ENCODE measurements at places on chromosomes 5 and 9.

DNA sequence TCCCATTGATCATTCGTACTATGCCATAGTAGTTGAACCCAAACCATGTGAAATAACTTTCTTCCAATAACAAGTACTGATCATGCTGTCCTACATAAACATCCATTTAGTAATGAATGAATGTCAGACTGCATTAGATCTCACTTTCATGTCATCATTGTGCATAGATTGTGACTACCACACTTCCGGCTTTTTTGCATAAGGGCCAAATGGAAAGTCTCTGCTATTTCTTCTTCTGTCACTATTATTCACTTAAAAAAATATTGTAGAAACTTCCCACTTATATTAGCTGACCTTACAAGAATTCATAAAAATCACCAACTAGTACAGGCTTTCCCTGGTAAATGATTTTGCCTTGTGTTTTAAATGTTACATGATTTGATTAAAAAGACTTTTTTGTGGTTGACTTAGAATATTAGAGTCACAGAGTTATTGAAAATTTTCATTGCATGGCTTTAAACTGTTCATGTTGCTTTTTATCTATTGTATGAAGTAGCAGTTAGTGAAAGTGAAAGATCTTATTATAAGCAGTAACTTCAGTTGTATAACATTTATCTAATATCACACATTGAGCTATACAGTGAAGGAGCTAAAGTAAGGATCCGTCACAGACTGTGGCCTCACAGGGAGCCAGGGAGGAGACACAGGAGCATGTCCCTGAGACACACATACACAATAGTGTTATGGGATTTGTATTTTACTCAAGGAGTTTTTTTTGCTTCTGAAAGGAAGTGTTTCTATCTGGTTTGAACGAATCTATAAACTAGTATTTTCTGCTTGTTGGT lies 33.9 kb downstream of the LMNB1 start:
- no peak for DNase-seq

DNA sequence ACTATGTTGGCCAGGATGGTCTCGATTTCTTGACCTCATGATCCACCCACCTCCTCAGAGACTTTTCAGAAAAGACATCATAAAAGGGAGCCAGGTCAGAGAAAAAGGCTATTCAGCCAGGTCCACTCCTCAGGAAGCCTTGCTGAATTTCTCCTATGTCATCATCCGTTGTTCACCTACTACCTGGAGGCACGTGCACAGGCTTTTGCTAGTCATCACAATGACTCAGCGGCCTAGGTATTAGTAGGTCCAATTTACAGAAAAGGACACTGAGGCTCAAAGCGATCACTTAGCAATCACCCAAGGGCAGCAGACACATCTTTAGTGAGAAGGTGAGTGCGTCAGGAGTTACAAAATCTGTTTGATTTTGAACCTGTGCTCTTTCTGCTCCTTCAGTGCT lies 72.3 kb upstream of the RAD23B start:
- DNase-seq, result no peak

DNA sequence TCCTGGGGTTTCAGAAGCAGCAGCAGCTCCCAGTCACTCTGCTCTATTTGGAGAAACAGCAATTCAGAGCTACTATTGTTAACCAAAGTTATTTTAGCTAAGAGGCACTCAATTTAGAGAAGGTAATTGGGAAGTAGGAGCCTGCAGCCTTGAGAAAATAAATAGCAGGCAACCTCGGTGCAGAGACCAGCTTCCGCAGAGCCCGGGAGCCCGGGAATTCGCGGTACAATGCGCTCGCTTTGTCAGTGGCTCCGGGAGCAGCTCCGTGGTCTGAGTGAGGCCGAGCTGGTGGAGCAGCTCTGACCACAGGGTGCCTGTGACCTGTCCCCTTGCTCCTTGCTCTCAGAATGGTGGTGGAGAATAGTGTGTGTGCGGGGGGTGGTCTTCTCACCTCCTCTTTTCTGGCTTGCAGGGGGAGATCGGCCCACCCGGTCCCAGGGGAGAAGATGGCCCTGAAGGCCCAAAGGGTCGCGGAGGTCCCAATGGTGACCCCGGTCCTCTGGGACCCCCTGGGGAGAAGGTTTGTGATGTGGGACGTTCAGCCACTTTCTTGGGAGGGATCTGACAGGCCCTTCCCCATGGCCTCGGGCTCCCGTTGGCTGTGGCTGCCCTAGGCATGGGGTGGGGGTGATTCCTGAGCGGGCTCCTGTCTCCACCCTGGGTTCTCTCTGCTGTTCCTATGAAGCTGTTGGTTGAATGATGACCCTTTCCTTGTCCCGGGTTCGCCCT lies 95.9 kb upstream of the FCN2 start:
- DNase-seq, result no peak

DNA sequence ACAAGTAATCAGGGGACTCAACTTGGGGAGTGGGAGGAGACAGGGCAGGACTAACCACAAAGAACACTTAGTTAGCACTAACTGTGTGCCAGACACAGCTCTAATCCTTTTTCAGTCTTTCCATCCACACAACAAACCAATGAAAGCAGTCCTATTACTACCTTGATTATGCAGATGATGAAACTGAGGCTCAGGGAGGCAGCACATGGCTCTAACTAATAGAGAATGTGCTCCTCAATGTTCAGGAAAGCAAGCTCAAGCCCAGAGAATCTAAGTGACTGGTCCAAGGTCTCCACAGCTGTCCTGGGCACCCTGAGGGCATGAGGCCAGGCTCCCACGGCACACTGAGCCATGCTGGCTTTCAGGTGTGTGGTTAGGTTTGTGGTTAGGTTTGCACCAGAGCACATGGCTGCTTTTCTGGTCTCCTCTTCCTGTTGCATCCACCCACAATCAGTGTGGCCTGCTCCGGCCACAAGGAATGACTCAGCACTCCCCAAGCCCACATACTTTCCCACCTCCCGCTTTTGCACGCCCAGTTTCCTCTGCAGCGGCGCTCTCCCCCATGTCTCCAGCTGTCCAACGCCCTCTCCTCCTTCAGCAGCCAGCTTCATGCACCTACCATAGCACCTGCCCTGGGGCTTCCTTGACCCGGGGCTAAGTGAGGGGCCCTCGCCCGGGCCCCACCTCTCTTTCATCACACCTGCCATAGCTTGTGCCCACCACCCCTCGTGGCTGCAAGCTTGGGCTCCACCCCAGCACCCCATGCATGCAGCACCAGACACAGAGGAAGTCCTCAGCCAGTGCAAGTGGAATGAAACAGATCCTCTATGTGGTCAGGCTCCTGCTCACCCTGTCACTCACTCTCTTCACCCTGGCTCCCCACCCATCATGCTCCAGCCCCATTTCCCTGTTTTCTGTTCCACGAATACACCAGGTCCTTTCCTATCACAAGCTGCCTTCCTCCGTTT lies 133.1 kb downstream of the GABBR2 start:
- no peak for DNase-seq

- DNase-seq, result no peak
Observed at GRCh38 chr5:36301858-36302603, at the start of gene RANBP3L. Gene RANBP3L, minus strand, starts transcription at chr5:36301902. Its CDS starts 486 bp downstream, at chr5:36301416.

GRCh38 chr9:84669288-84670137 lies at the start of gene NTRK2:
Gene NTRK2, plus strand, starts transcription at chr9:84669729. Its CDS starts 1,020 bp downstream, at chr9:84670749.
- no peak for DNase-seq

DNA sequence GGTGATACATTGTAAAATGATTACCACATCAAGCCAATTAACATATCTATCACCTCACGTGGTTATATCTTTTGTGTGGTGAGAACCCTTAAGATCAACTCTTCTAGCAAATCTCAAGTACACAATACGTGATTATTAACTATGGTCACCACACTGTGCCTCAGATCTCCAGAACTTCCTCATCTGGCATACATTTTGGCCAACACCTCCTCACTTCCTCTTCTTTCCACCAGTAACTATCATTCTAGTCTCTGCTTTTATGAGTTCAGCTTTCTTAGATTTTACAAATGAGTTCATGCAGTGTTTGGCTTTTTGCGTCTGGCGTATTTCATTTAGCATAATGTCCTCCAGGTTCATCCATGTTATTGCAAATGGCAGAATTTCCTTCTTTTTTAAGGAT lies 35.8 kb downstream of the PRKACG start:
- no peak for DNase-seq

DNA sequence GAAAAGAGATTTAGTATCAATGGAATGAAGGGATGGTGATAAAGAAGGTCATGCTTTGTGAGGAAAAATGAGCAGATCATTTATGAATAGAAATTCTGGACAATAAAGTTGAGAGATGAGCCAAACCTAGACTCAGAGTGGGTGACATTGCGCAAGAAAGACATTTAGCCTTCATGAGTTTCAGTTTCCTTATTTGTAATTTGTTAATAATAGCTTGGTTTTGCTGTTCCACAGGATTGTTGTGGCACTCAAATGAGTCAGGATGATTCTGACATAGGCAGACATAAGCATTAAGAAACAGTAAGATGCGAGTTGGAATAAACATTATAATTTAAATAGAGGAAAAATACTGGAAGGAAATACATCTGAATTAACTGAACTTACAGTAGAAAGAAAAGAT lies 34.8 kb downstream of the ITGA2 start:
- no peak for DNase-seq

- DNase-seq, result no peak
Observed at GRCh38 chr5:80468131-80468530, 19.8 kb upstream of the FAM151B start.

GRCh38 chr9:92140074-92140753 lies 25.0 kb upstream of the SPTLC1 start:
- peak; percentile 65 for DNase-seq

- DNase-seq, result no peak
Observed at GRCh38 chr9:33840381-33840780, 23.4 kb downstream of the UBE2R2 start.

DNA sequence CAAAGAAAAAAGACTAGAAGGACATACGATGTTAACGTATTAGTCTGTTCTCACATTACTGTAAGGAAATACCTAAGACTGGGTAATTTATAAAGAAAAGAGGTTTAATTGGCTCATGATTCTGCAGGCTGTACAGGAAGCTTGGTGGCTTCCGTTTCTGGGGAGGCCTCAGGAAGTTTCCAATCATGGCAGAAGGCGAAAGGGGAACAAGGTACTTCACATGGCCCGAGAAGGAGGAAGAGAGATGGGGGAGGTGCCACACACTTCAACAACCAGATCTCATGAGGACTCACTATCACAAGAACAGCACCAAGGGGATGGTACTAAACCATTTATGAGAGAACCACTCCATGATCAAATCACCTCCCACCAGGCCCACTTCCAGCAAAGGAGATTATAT lies 110.1 kb downstream of the CARTPT start:
- DNase-seq, result no peak

DNA sequence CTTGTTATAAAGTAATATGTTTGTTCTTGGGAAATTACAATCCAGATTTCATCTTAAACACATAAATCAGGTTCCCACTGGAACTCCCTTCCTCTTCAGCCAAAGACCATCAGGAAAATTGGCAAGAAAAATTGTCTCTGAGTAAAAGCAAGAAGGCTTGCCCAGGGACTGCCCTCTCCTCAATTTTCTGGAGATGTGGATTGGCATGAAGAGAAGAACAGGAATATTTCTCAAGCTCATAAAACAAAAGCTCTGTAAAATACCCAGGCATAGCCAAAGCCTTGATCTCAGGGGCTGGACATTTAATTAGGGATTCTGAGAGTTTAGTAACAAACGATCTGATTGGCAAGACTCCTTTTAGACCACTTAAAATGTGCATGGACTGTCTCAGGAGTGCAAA lies 223.4 kb downstream of the ZNF608 start:
- no peak for DNase-seq

GRCh38 chr9:117649126-117649525 lies 55.1 kb upstream of the TLR4 start:
- DNase-seq, result no peak

GRCh38 chr9:137025517-137025966 lies 2.5 kb downstream of the ABCA2 start:
- DNase-seq, result no peak

GRCh38 chr5:82584631-82585030 lies 306.5 kb upstream of the RPS23 start:
- DNase-seq, result no peak

All from naive thymus-derived CD8-positive, alpha-beta T cell (primary cell).